PC-9 (cell line): ENCODE measurements at places on chromosomes 11 and 22. TPM values are rescaled to one million over a fixed set of nuclear protein-coding genes. Genes with fewer than 3 reads are reported as not detected.

- H3K36me3 ChIP-seq: no peaks in the 10 kb centered on the region
- peak; percentile 75 for DNase-seq
- H3K27ac ChIP-seq: peak overlapping the region; percentile 88
- peaks cover 23% of the 10 kb centered on the region for H3K4me1 ChIP-seq
- H3K4me3 ChIP-seq: no peak overlapping the region
- H3K27me3 ChIP-seq: no peaks in the 10 kb centered on the region
These were observed 12.1 kb upstream of the EIF3D start for GRCh38 chr22:36540867-36541642.

DNA sequence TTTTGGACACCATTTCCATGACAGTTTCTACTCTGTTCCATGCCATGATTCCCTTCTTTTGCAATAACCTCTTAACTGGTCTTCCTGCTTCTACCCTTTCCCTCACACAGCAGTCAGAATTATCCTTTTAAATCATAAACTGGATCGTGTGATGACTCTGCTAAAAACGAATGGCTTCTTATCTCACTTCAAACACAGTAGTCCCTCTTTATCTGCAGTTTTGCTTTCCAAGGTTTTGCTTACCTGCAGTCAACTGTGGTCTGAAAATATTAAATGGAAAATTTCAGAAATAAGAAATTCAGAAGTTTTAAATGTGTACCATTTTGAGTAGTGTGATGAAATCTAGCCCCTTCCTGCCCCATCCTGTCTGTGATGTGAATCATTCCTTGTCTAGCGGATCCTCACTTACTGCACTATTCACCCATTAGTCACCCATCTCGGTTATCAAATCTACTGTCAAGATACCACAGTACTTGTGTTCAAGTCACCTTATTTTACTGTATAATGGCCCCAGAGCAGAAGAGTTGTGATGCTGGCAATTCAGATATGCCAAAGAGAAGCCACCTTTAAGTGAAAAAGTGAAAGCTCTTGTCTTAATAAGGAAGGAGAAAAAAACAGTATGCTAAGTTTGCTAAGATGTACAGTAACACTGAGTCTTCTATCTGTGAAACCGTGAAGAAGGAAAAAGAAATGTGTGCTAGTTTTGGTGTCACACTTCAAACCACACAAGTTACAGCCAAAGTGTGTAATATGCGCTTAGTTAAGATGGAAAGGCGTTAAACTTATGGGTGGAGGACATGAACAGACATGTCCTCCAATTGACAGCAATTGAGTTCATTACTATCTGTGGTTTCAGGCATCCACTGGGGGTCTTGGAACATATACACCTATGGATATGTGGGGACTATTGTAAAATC lies 283.0 kb downstream of the DDX10 start:
- DNase-seq: no peak
- H3K36me3 ChIP-seq: no peaks in the 10 kb centered on the region
- H3K27ac ChIP-seq: no peak overlapping the region
- H3K4me3 ChIP-seq: no peak overlapping the region
- H3K27me3 ChIP-seq: no peaks in the 10 kb centered on the region

GRCh38 chr22:24389680-24390079 lies 37.7 kb upstream of the ADORA2A start:
- no peaks in the 10 kb centered on the region for H3K27me3 ChIP-seq
- H3K4me1 ChIP-seq: no peaks in the 10 kb centered on the region
- H3K4me3 ChIP-seq: no peak overlapping the region

DNA sequence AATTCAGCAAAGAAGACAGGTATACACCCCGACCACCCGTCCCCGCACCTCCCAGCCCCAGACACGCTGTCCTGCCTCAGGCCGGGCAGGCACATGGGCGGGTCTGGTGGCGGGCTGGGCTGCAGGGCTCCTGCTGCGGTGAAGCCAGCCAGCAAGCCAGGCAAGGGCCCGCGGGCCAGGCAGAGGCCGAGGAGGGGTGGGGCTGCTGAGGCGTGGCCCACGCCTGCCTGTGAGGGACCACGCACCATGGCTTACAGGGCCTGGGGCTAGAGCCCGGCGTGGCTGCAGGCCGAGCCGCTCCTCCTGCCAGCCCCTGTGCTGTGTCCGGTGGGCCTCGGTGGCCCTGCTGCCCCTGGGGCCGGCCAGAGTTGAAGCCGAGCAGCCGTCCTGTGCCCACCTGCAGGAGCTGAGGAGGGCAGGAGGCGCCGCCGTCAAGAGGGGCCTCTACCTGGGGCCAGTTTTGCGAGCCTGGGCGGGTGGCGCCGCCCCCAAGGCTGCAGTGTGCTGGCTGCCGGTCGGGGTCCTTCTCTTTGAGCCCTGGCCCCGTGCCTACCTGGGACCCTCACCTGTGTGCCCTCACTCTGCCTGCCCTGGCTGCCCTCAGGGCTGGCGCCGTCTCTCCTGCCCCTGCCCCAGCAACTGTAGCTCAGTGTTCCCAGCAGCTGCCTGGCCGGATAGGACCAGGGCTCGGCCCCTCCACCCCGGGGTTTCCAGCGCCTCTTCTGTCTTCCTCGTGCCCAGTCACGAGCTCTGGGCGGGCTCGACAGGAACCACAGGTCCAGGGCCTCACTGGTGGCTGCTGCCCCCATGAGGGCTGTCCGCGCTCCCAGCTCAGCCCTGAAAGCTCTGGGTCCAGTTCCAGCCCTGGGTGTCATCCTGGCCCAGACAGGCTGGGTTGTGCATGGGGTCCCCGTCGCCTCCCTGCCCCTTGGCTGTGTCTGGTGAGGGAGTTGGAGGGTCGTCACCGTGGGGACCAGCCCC lies 38.4 kb downstream of the MOB2 start:
- no peaks in the 10 kb centered on the region for H3K27me3 ChIP-seq
- H3K36me3 ChIP-seq: no peaks in the 10 kb centered on the region
- H3K4me1 ChIP-seq: no peaks in the 10 kb centered on the region
- H3K4me3 ChIP-seq: no peak overlapping the region
- peak; percentile 12 for DNase-seq

DNA sequence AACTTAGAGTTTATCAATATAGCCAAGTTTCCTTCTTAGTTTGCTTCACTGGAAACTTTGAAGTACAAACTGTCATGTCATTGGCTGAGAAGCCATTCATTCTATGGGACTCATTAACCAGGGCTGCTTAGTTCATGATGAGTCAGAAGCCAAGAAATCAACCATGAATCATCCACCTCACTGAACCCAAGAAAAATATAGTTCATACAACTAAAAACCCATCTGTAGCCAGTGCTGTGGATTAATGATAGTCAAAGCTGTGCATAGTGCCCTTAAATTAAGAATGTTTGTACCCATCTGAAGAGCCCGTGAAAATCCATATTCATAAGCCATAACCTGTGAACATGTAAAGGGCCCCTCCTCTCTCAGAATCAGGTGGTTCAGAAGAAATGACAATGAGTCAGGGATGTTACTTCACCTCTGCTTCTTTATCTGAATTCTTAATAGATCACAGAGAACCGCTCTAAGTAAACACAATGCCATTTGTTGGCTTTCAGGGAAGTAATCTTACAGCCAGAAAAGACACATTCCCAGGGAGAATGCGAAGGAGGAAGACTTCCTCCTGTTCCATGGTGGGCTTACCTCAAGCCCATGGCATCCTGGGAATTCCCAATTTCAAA lies 25.4 kb downstream of the MMP20 start:
- peak overlapping the region; percentile 97 for H3K27ac ChIP-seq
- H3K4me3 ChIP-seq: peak overlapping the region; percentile 10; the same call in 1 of the 2 replicates
- H3K27me3 ChIP-seq: no peaks in the 10 kb centered on the region
- H3K36me3 ChIP-seq: no peaks in the 10 kb centered on the region

- no peak overlapping the region for H3K4me3 ChIP-seq
- H3K36me3 ChIP-seq: no peaks in the 10 kb centered on the region
- no peaks in the 10 kb centered on the region for H3K27me3 ChIP-seq
- peaks cover 31% of the 10 kb centered on the region for H3K4me1 ChIP-seq
- peak; percentile 80 for DNase-seq
- H3K27ac ChIP-seq: no peak overlapping the region
These were observed 2.3 kb downstream of the CASTOR1 start for GRCh38 chr22:30286813-30287647.

DNA sequence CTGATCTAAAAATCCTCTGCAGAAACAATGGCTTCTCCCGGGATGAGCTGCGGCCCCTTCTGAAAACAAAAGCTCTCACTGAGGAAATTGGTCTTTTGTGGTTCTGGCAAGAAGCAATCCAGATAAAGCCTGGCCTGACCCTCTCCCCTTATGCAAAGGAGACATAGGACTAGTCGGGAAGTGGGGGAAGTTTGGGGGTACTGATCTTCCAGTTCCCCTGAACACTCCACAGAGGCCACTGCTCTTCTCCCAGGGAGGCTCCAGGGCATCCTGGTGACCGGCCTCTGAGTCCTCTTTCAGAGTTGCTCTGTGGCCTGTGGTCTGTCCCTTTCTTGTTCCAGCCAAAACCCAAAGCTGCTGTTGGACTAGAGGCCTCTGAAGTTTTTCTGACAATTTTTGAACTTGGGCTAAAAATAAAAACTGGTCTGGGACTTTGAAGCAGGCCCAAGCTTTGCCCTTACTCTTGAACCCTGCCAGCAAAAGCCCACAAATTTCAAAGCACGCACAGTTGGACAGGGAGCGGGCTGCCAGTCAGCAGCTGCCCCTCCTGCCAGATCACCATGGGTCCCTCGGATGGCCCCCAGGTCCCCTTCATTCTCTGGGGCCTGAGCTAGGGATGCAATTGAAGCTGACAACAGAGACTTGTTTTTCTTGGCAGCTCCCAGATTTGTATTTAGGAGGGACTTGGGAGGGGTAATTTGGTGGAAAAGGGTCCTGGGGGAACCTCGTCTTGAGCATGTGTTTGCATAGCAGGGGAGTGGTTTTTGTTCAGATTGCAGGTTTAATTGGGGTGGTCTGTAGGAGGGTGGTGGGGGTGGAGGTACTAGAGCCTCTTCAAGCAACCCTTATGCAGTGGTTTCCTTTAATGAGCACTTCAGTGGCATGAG lies 381.6 kb upstream of the CADM1 start:
- H3K36me3 ChIP-seq: no peaks in the 10 kb centered on the region
- DNase-seq: no peak
- no peaks in the 10 kb centered on the region for H3K4me1 ChIP-seq
- peaks cover 19% of the 10 kb centered on the region; the same call in 1 of the 2 replicates for H3K27me3 ChIP-seq
- H3K27ac ChIP-seq: no peak overlapping the region
- no peak overlapping the region for H3K4me3 ChIP-seq

GRCh38 chr11:98180921-98181320 lies 839.8 kb upstream of the CNTN5 start:
- H3K4me1 ChIP-seq: no peaks in the 10 kb centered on the region
- no peaks in the 10 kb centered on the region for H3K36me3 ChIP-seq
- no peaks in the 10 kb centered on the region for H3K27me3 ChIP-seq
- DNase-seq: no peak
- no peak overlapping the region for H3K4me3 ChIP-seq

- peak; percentile 69 for DNase-seq
- no peaks in the 10 kb centered on the region for H3K27me3 ChIP-seq
- no peak overlapping the region for H3K27ac ChIP-seq
- H3K4me3 ChIP-seq: no peak overlapping the region
- peaks cover 24% of the 10 kb centered on the region for H3K4me1 ChIP-seq
- no peaks in the 10 kb centered on the region for H3K36me3 ChIP-seq
These were observed 6.9 kb downstream of the KMT5B start for GRCh38 chr11:68206211-68206610.

GRCh38 chr11:12109591-12110196 lies 696 bp upstream of the MICAL2 start:
- H3K36me3 ChIP-seq: no peaks in the 10 kb centered on the region
- peak overlapping the region; percentile 81 for H3K4me3 ChIP-seq
- DNase-seq: no peak
- peaks cover 20% of the 10 kb centered on the region for H3K4me1 ChIP-seq
- peak overlapping the region; percentile 41; the same call in 1 of the 2 replicates for H3K27ac ChIP-seq
- H3K27me3 ChIP-seq: no peaks in the 10 kb centered on the region

DNA sequence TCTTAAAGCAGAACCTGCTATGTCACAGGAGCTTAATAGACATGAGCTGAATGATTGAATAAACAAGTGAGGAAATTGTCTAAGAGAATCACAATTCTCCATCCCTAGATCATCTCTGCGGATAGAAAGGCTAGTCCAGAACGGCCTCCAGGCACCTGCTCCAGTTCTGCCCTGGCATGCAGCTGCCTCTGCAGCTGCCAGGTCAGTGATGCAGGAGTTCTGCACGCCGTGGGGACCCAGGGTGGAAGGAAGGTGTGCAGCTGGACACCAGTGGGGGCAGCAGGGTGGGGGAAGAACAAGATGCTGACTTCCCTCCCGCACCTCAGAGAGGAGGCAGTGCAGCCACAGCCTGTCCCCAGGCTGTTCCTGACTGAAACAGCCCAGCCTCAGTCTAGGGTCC lies 192.1 kb upstream of the NCAM1 start:
- no peaks in the 10 kb centered on the region for H3K4me1 ChIP-seq
- DNase-seq: no peak
- H3K27me3 ChIP-seq: peaks cover 25% of the 10 kb centered on the region; the same call in 1 of the 2 replicates
- no peaks in the 10 kb centered on the region for H3K36me3 ChIP-seq
- H3K27ac ChIP-seq: no peak overlapping the region
- no peak overlapping the region for H3K4me3 ChIP-seq

- H3K4me3 ChIP-seq: no peak overlapping the region
- H3K4me1 ChIP-seq: peaks cover 19% of the 10 kb centered on the region
- H3K36me3 ChIP-seq: no peaks in the 10 kb centered on the region
- no peaks in the 10 kb centered on the region for H3K27me3 ChIP-seq
These were observed 42.6 kb downstream of the ACER3 start for GRCh38 chr11:76903325-76903724.

- H3K4me1 ChIP-seq: no peaks in the 10 kb centered on the region
- H3K4me3 ChIP-seq: no peak within 1 kb of the TSS
- H3K27ac ChIP-seq: no peak within 1 kb of the TSS
- DNase-seq: no peak
- H3K36me3 ChIP-seq: no peaks in the 10 kb centered on the region
These were observed at the start of gene APOL3 for GRCh38 chr22:36160499-36160942. Gene APOL3, minus strand, starts transcription at chr22:36160755. Its CDS starts 11,700 bp downstream, at chr22:36149055.

DNA sequence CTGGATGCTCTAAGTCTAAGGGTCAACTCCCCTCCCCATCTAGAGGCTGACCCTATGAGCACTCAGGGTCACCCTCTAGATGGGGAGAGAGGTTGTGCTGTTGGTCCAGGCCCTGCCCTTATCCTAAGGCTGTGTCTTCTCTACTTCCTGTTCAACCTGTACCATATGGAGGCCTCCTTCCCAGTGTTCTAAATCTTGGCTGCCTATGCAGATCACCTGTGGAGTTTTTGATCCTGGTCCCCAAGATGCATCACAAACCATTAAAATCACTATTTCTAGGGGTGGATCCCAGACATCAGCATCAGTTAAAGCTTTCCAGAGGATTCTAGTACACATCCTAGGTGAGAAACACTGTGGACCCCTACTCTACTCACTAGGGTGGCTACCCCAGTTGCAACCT lies 26.2 kb downstream of the LARGE1 start:
- H3K4me1 ChIP-seq: no peaks in the 10 kb centered on the region
- DNase-seq: no peak
- H3K27ac ChIP-seq: no peak overlapping the region
- H3K36me3 ChIP-seq: no peaks in the 10 kb centered on the region
- H3K27me3 ChIP-seq: no peaks in the 10 kb centered on the region

GAB4 gene
- not detected in 2 replicates for total RNA-seq

CATSPERZ gene
- 1.3 TPM in 1 of 2 replicates, not detected in the other for total RNA-seq

ZBED4 gene
- total RNA-seq: 18.2 and 21.4 TPM in 2 replicates

OR56B1 gene
- total RNA-seq: not detected in 2 replicates

NXPE4 gene
- total RNA-seq: not detected in 2 replicates

IFITM10 gene
- 4.2 and 5.5 TPM in 2 replicates for total RNA-seq

GALNT18 gene
- total RNA-seq: not detected in 2 replicates

OR5A1 gene
- total RNA-seq: not detected in 2 replicates

MS4A6E gene
- not detected in 2 replicates for total RNA-seq

MRGPRE gene
- total RNA-seq: not detected in 2 replicates

GNAZ gene
- total RNA-seq: 1.2 and 1.7 TPM in 2 replicates

SLC22A9 gene
- total RNA-seq: not detected in 2 replicates
